CD4-positive, CD25-positive, alpha-beta regulatory T cell (primary cell): ENCODE measurements at places on chromosomes 1 and 21.

DNA sequence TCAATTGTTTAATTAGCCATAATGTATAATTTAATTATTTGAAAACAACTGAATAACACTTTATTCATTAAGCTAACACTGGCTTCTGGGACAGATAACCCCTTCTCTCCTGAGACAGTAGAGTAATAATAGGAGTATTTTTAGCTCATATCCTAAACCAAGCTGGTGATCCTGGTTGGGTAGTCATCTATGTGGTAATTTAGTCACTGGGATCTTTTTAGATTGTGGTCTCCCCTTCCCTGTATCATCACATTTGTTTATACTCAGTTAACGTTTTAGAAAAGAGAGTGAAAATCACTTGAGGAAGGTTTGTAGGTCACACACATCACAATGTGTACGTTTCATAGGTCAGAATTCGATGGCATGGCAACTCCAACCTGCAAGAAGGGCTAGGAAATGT lies 1356.6 kb upstream of the ADGRL2 start:
- H3K4me1 ChIP-seq, result no peaks in the 10 kb centered on the region
- H3K27me3 ChIP-seq, result no peaks in the 10 kb centered on the region
- no peak overlapping the region for H3K27ac ChIP-seq
- H3K36me3 ChIP-seq, result no peaks in the 10 kb centered on the region
- no peak overlapping the region for H3K4me3 ChIP-seq

GRCh38 chr1:200319148-200319547 lies 90.7 kb downstream of the ZNF281 start:
- H3K36me3 ChIP-seq, result no peaks in the 10 kb centered on the region
- H3K27ac ChIP-seq, result no peak overlapping the region
- H3K27me3 ChIP-seq, result peaks cover 12% of the 10 kb centered on the region
- no peak for DNase-seq
- no peak overlapping the region for H3K4me3 ChIP-seq
- no peaks in the 10 kb centered on the region for H3K4me1 ChIP-seq

DNA sequence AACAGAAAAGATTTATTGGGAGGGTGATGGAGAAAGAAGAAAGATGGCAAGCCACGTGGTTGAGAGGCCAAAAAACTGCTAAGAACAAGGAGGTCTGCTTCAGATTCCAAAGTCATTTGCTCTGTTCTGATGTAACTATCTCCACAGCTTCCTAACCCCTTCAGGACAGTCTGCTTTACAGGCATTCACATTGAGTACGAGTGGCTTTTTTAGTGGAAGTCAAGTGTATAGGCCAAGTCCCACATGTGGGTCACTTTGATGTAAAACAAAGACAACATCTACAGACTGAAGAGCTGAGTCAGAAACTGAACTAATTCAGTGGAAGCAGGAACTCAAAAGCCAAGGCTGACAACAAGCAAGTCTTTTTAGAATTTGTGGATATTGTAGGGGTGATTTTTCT lies 128.7 kb upstream of the F3 start:
- H3K4me3 ChIP-seq, result no peak overlapping the region
- DNase-seq, result no peak
- no peak overlapping the region for H3K27ac ChIP-seq
- no peaks in the 10 kb centered on the region for H3K27me3 ChIP-seq
- H3K36me3 ChIP-seq, result no peaks in the 10 kb centered on the region

GRCh38 chr1:2821966-2822620 lies 20.6 kb upstream of the TTC34 start:
- no peaks in the 10 kb centered on the region for H3K4me1 ChIP-seq
- no peaks in the 10 kb centered on the region for H3K36me3 ChIP-seq
- DNase-seq, result peak; percentile 12
- no peaks in the 10 kb centered on the region for H3K27me3 ChIP-seq
- H3K4me3 ChIP-seq, result no peak overlapping the region

DNA sequence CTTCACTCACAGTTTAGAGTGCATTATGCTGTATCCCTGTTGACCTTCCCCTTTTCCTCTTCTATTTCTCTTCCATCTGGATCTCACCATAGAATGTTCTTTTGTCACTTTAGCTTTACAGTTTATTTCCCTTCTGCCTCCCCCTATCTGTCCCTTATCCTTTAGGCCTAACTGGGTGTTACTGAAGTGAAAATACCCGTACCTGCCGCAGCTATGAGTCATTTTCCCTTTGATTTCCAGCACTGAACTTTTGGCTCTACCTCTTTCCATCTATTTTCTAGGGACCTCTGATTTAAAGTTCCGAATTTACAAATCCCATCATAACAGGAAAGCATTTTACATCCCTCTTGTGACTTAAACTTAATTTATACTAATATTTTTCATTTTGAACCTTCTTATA lies 19.7 kb downstream of the ITSN1 start:
- DNase-seq, result no peak
- H3K27ac ChIP-seq, result no peak overlapping the region
- H3K4me1 ChIP-seq, result no peaks in the 10 kb centered on the region
- no peak overlapping the region for H3K4me3 ChIP-seq
- no peaks in the 10 kb centered on the region for H3K36me3 ChIP-seq
- H3K27me3 ChIP-seq, result peaks cover 4% of the 10 kb centered on the region

DNA sequence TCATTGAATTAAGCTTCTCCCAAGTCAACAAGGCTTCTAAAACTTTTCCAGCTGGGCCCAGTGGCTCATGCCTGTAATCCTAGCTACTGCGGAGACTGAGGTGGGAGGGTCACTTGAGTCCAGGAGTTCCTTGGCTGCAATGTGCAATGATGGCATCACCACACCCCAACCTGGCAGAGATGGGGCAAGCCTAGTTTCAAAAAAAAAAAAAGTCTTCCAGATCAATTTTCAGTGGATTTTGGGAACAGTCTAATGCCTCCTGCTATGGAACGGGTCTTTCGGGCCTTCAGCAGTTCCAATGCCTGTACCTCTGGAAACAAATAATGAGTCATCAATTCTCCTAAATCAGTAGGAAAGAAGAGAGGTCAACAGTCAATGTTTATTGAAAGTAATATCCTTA lies 38.0 kb downstream of the FMO4 start:
- no peaks in the 10 kb centered on the region for H3K4me1 ChIP-seq
- H3K4me3 ChIP-seq, result no peak overlapping the region
- no peak for DNase-seq
- no peaks in the 10 kb centered on the region for H3K36me3 ChIP-seq
- H3K27ac ChIP-seq, result no peak overlapping the region

DNA sequence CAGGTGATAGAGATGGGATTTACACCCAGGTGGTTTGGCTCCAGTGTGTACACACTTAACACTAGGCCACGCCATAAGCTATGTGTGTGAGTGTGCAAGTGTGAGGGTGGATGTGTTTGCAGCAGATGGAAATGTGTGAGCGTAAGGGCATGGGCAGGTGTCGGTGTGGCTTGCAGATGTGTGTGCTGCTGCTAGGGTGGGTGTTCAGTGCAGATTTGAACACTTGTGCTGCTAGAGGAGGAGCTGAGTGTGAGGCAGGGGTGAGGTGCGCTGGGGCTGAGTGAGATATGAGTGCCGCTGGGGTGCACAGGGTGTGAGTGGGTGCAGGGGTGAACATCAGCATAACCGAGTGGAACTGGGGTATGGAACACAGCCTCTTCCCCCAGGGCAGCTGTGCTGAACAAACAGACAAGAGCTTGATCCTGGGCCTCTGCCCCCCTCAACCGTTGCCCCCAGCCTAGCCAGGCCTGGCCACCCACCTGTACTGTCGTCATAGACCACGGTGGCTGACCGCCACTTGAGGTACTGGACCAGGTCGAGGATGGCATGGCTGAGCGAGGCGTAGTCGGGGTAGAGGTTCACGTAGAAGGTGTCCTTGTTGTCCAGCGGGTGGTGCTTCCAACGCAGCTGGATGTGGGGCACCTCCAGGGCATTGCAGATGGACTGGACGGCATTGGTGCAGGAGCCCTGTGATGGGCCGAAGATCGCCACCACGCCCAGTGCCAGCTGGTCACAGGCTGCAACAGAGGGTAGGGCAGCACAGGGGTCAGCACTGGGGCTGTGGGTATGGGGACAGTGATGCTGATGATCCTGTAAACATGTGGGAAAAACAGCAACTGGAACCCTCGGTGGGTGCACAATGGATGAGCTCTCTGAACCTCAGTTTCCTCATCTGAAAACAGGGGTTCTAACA lies 153.9 kb downstream of the GRIK3 start:
- H3K4me1 ChIP-seq, result no peaks in the 10 kb centered on the region
- H3K4me3 ChIP-seq, result no peak overlapping the region
- no peaks in the 10 kb centered on the region for H3K36me3 ChIP-seq
- no peaks in the 10 kb centered on the region for H3K27me3 ChIP-seq
- H3K27ac ChIP-seq, result no peak overlapping the region

GRCh38 chr1:161267321-161267720 lies 8.8 kb downstream of the PCP4L1 start:
- H3K4me3 ChIP-seq, result no peak overlapping the region
- no peak overlapping the region for H3K27ac ChIP-seq
- peaks cover 10% of the 10 kb centered on the region for H3K27me3 ChIP-seq

DNA sequence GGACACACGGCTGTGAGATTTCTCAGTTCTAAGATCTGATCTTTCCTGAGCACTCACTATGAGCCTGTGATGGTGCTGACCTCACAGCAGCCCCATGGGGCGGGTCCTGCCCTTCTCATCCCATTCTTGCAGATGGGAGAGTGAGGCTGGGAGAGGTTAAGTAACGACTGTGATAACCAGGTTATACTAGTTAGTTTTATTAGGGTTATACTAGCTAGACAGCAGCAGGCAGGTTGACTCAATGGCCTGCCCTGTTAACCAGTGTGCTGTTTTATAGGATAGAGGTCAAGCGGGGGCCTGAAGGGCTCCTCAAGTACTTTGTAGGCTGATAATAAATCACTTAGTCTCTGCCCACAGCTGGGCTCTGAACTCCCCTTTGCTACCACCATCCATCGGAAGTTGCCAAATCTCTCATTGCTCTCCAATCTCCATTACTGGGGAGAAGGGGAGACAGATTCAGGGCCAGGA lies 4.8 kb downstream of the CNTN2 start:
- H3K36me3 ChIP-seq, result no peaks in the 10 kb centered on the region
- no peak for DNase-seq
- peaks cover 4% of the 10 kb centered on the region for H3K27me3 ChIP-seq
- no peaks in the 10 kb centered on the region for H3K4me1 ChIP-seq
- H3K27ac ChIP-seq, result no peak overlapping the region

DNA sequence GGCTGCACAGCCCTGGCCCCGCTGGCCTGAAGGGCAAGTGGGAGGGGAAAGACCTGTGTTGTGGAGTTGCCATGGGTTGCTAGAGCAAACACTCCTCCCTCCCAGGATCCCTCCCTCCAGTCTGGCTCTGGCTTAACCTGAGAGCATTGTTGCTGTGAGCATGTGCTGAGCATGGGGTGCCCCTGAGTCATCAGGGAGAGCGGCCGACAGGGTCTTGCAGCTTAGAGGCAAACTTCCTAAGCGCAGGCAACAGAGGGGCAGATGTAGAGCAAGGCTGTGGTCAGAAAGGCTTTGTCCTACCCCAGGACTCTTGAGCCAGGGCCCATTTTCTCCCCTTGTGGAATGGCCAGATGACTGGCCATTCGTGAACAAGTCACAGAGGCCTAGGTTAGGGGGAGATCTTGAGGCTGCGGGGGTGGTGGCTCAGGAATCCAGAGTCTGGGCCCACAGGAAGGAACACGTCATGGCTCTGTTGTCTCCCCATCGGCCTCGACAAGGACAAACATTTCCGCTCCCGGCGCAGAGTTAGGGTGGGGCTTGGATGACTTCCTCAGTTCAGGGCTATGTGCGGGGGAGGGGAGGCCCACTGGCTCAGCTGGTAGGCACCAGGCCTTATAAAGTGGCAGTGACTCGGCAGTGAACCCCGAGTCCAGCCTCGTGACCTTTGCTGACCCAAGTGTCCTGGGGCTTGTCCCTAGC lies 362 bp upstream of the DYNLT4 start:
- peak overlapping the region; percentile 53 for H3K4me3 ChIP-seq
- peak; percentile 98 for DNase-seq
- H3K27me3 ChIP-seq, result no peaks in the 10 kb centered on the region

DNA sequence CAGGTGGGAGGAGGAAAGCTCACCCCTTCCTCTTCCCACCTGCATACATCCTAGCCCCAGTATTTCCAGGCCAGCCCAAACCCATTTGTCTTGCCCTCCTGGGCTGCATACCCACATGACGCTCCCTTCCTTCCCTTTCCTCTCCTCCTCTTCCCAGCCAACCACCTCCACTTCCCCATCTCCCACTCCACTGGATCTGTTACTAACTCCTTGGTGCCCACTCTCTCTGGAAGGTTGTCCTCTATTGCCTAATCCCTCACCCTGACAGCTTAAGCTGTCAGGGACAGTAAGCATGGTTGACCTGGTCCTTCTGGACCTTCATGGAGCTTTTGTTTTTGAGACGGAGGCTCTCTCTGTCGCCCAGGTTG lies 23.0 kb upstream of the SYNC start:
- no peaks in the 10 kb centered on the region for H3K36me3 ChIP-seq
- peaks cover 4% of the 10 kb centered on the region for H3K4me1 ChIP-seq
- no peak for DNase-seq

- no peak for DNase-seq
- H3K36me3 ChIP-seq, result no peaks in the 10 kb centered on the region
- no peaks in the 10 kb centered on the region for H3K4me1 ChIP-seq
- H3K27me3 ChIP-seq, result no peaks in the 10 kb centered on the region
These were observed 36.2 kb downstream of the CAMSAP2 start for GRCh38 chr1:200774735-200775444.

GRCh38 chr1:28855469-28855951 lies 43.5 kb downstream of the OPRD1 start:
- no peaks in the 10 kb centered on the region for H3K4me1 ChIP-seq
- H3K4me3 ChIP-seq, result no peak overlapping the region
- no peaks in the 10 kb centered on the region for H3K36me3 ChIP-seq
- H3K27me3 ChIP-seq, result peaks cover 2% of the 10 kb centered on the region
- no peak overlapping the region for H3K27ac ChIP-seq

GRCh38 chr1:208113011-208113410 lies 131.2 kb downstream of the PLXNA2 start:
- no peaks in the 10 kb centered on the region for H3K4me1 ChIP-seq
- H3K27me3 ChIP-seq, result no peaks in the 10 kb centered on the region
- DNase-seq, result no peak
- no peak overlapping the region for H3K4me3 ChIP-seq
- no peak overlapping the region for H3K27ac ChIP-seq

DNA sequence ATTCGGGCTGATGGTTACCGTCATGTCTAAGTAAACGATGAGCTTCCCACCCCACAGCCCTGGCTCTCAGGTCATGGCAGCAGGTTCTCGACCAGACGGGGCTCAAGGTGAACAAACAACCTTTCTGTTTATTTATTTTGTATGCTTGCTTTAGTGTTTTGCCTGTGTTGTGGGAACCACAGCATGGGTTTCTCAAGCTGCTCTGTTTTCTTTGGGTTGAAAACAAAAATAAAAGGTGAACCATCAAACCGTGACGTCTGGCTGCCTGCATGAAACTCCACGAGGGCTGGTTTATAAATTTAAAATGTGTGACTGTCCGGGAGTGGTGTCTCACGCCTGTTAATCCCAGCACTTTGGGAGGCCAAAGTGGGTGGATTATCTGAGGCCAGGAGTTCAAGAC lies 28.0 kb downstream of the TMEM51 start:
- H3K27me3 ChIP-seq, result peaks cover 4% of the 10 kb centered on the region
- H3K27ac ChIP-seq, result no peak overlapping the region
- H3K4me3 ChIP-seq, result no peak overlapping the region
- no peaks in the 10 kb centered on the region for H3K4me1 ChIP-seq
- no peaks in the 10 kb centered on the region for H3K36me3 ChIP-seq

DNA sequence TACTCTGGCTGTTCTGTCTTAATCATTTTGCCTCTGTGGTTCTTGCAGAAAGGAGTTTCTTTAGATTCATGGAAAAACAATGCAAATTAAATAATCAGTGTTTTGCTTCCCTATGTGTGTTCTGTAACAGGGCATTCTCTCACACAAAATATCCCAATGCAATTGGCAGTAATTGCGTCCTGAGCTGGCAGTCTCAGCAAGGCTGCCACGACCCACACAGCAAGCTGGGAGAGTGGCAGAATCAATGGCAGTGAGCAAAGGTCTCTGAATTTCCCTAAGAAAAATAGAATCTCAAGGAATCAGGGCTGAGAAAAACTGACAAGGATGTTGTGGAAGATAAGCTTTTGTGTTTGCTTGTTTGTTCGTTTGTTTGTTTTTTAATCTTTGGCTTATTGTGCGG lies 198.1 kb upstream of the ST6GALNAC5 start:
- H3K4me3 ChIP-seq, result no peak overlapping the region
- no peak overlapping the region for H3K27ac ChIP-seq
- no peak for DNase-seq
